Activated CD8-positive, alpha-beta memory T cell treated with anti-CD3 and anti-CD28 coated beads for 4 hours (primary cell): ENCODE measurements at places on chromosomes 2 and 18.

DNA sequence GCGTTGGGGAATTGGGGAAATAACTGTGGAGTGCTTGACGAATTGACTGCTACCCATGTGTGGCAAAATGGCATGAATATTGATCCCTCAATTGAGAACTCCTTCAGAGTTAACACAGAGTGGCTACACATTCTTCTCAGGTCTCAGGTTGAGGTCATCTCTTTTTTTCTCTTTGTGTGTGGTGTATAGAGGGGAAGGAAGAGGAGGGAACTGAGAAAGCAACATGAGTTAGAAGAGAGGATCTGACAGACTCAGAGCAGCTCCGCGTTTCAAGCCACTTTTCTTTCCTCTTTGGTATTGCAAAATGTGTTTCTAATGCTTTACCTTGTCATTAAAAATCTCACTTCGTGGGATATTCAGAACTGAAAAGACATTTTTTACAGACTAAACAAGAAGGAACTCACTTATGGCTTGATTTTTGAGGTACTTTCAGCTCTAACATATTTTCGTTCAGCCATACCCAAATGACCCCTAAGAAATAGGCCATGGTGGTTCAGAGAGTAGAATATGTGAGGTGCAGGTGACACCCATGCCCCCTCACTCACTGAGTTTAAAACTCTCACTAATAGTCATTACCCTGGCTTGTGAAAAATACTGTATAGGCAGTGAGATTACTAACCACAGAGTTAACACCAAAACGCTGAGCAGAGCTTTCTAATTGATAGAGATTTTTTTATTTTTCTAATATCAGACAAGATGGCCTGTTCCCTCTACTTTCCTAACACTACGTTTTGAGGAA lies 22.5 kb downstream of the STAT4 start:
- DNase-seq: no peak

- no peak for DNase-seq
These were observed 728.8 kb upstream of the PIK3C3 start for GRCh38 chr18:41226186-41226585.

GRCh38 chr2:171319164-171319810 lies 114.5 kb downstream of the METTL8 start:
- DNase-seq: peak; percentile 10

DNA sequence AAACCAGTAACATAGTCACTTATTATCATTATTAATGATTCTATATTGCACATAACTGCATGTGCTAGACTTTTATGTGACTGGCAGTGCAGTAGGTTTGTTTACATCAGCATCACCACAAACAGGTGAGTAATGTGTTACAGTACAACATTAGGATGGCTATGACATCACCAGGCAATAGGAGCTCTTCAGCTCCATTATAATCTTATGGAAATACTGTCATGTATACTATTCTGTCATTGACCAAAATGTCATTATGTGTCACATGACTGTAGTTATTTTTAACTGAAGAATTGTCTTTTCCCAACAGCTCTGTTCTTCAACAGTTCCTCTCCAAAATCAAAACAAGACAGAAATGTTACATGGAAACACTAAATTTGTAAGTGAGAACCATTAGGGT lies 96.3 kb downstream of the C18orf54 start:
- no peak for DNase-seq

DNA sequence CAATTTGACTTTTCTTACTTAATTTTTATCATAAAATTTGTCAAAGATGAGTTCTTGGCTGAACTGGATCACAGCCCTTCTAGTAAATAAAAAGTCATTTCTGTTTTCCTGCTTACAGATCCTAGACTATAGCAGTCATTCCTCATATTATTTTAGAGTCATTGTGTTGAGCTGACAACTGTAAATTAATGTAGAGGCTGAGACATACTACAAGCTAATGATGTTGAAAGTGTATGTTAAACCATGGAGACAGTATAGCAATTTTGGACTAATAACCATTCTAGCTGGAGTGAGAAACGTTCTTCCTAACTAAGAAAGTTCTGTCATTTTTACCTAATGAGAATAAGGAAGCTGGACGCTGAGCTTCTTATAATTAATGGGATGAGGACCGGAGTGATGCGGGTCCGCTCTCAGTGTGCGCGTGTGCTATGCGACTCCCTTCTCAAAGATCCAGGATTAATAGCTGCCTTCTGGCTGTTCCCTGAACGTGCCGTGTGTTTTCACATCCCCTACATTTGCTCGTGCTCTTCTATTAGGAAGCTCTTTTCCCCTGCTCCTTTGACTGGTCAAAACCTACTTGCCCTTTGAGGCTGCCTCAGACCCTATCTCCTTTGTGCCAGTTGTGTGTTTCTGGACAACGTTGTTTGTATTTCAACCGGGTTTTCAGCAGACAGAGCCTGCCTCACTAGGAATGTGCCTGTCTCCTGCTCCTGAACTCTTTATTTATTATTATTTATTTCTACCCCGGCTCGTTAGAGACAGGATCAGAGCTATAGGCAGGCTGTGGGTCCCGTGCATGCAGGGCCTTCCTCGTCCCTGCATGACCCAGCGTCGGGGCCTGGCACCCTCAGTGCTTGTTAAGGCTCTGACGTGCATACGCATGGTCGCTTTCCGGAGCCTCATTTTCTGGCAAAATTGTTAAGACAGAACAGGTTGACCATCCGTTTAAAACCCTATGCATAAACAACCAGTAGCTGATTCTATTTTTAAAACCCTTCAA lies 182.6 kb downstream of the DCDC2C start:
- no peak for DNase-seq

DNA sequence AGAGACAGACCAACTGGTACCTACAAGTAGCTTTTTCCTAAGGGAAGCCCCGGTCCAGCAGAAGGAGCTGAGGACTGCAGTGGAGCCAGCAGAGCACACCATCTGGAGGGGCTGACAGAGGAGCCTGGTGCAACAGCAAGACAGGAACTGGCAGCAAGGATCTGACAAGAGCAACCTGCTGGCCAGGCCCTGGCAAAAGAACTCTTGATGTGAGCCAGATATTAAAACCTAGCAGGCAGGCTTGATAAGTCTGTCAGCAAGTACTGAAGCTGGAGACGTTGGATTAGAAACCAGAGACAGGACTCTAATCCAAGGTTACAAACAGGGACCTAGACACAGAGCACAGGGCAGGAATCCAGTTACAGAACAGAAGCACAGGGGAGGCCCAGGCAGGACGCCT lies 260.7 kb upstream of the MGAT5 start:
- no peak for DNase-seq

- no peak for DNase-seq
These were observed 128.4 kb downstream of the INO80D start for GRCh38 chr2:205957452-205958154.

DNA sequence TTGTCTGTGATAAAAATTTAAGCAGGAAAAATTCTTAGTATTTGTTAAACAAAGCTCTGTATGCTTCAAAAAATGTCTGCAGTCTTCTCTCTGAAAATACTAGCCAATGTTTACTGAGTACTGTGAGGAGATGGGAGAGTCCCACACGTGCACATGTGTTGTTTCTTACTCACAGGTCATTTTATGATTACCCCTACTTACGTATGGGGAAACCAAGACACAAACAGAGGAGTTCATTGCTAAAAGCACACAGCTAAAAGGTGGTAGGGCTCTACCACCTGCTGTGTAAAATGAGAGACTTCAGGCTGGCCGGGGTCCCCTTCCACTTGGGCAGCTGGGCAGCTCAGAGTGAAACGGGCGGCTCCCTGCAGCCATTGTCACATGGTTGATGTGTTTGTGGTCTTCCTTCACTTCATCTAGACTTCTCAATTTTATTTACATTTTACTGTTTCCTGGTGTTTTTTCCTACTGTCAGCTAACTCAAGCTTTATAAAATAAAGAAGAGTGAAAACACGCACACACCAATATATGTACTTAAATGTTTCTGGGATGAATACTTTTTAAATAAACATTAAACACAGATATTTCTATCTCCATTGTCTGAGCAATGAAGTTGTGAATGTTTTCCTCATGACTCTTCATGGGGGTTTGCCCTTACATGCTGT lies 71.2 kb downstream of the MBP start:
- no peak for DNase-seq

- DNase-seq: no peak
These were observed 231.4 kb downstream of the LRRTM1 start for GRCh38 chr2:80073134-80073561.
